Stimulated activated CD4-positive, alpha-beta T cell treated with anti-CD3 and anti-CD28 coated beads, Interleukin-1b, Interleukin-23, amount 100 ng/mL, for 4 hours (primary cell): ENCODE measurements at places on chromosomes 5 and 9.

DNA sequence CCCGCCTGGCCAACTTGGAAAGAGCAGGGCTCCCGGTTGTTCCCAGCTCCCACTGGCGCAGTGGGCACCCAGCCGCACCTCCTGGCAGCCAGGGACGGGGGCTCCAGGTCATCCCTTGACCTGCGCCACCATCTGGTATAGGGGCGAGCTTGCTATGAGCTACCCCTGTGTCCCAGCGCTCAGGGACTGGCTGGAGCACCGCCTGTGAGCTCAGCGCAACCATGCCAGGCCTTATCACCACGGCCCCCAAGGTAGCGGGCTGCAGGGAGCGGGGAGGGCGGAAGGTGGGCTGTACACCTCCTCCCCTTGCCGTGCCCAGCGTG is 15.4 kb upstream of the RASA1 start:
- no peak for DNase-seq

DNA sequence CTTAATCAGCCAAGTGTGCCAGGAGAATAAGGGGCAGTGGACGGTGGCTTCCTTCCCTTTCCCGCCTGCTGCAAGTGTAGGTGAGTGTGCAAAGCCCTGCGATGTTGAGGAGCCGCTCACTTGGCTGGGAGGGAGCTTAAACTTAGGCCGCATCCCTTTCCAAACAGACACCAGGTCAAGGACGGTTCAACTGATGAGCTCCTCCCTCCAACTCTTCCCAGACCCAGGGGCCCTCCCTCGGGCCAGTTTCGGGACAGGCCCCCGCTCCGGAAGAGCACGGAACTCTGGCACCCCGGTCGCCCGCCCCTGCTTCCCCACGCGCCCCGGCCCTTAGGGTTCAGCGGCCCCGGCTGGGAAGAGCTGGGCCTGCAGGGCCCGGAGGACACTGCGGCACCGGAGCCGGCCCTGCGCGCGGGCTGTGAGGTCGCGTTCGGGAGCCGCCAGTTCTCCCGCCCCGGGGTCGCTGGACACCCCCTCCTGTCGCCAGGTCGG is 481 bp downstream of the MRPL36 start:
- peak; percentile 33 for DNase-seq

- no peak for DNase-seq
These were observed 184.8 kb downstream of the NR3C1 start for GRCh38 chr5:143218517-143219170.

DNA sequence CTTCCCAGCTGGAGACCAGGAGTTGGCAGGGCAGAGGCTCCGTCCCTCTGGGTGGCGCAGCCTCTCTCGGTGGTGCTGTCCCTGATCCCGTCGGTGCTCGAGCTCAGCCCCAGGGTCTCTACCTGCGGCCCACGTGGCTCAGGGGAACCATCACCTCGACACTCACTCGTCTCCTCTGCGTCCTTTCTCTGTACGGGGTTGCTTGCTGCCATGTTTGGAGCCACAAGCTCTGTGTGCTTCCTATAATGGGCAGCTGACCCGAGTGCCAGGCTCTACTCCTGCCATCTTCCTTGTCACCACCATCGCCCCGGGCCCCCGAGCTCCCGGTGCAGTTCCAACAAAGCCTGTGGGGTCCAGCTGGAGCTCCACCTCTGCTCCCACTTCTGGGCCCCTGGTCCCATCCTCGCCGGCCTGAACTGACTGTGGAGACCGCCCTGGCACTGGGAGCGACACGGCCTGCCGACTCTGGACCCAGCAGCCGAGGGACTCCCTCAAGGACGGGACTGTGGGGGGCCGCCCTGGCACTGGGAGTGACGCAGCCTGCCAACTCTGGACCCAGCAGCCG is 5.0 kb downstream of the FBXW5 start:
- DNase-seq = no peak

- no peak for DNase-seq
These were observed 310.4 kb upstream of the IRX4 start for GRCh38 chr5:2193142-2193541.

- DNase-seq = no peak
These were observed 139.3 kb upstream of the COL5A1 start for GRCh38 chr9:134502266-134502791.

DNA sequence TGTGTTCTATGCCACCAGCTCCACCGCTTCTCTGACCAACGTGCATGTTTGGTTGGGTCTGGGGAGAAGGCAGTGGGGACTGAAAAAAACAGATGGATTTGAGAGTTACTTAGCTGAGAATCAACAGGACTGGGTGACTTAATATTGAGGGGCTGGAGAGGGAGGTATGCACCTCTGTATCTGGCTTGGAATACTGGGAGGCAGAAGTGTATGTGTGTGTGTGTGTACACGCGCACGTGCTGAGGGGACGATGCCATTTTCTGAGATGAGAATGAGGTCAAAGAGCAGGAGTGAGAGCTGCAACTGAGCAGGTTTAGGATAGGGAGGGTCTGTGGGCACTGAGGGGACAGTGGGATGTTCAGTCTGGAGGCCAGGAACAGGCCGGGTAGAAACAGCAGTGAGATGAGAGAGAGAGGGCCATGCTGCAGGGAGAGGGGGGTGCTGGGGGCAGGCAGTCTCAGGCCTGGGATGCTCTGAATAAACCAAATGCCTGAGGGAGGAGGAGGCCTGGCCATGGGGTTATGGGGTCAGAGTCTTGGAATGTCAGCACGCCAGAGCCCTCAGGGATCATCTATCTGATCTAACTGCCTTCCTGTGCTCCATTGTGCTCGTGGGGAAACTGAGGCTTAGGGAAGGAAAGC is 14.0 kb downstream of the PDGFRB start:
- DNase-seq = no peak

DNA sequence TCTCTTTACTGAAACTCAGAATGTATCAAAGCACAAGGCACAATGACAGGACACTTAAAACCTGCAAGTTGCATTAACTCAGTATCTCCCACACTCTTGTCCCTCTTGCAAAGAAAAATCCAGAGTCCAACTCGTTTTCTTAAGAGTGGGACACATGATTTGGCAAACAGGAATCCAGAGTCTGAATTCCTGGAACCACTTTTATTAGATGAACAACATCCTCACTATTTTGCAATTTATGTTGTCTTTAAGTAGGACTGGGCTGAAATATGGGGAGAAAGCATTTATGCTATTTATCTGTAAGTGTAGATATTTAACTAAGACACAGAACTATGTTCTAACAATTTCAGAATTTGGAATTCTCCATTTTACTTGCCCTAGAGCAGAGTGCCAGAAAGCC is 69.1 kb downstream of the ABCA1 start:
- no peak for DNase-seq

DNA sequence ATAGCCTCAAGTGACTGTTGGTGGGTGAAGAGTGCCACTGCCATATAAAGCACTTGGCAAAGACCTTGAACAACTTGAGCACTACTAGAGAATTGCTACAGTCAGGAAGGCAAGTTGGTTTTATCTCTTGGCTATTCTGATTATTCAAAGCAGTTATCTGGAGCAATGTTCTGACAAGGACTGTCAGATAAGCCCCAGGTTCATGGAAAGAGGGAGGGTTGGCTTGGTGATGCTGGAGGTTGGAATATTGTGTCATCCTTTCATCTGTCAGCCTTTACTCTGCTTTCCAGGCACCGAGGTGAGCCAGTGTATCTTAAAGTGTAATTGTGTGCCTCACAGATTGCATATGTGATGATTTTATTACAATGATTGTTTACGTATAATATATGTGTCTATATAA is 548.4 kb upstream of the ZNF608 start:
- no peak for DNase-seq
